NB4 (cell line): ENCODE measurements at places on chromosomes 13 and 19.

- no peak for DNase-seq
Observed at GRCh38 chr19:51330366-51330765, 11.6 kb downstream of the VSIG10L start.

DNA sequence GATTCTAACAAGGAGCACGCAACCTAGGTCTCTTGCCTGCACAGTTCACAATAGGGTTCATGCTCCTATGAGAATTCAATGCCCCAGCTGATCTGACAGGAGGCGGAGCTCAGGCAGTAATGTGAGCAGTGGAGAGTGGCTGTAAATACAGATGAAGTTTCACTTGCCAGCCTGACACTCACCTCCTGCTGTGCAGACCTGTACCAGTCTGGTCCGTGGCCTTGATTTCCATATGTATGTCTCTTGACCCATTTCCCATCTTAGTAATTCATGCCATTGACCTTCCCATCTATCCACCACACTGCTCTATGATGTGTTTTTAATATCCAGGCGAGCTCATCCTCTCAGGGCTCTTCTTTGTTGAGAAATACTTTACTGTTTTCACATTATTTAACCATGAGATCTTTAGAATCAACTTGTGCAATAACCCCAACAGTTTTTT lies 95.2 kb downstream of the LRCH1 start:
- peak; percentile 45 for DNase-seq

DNA sequence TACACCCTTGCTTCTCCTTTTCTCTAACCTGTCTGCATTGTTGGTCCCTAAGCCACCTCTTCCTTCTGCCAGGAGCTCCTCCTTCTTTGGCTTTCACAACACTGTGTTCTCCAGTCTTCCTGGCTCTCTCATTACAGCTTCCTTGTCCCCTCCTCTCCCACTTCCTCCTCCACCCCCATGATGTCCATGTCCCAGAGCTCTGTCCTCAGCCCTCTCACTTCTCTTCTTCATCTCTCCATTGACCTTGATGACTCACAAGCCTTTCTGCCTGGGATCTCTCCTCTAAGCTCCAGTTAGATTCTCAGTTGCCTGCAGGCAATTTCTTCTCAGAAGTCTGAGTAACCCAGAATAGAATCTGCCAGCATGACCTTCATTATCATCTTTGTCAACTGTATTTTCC lies 100.3 kb upstream of the WASF3 start:
- DNase-seq, result peak; percentile 46

GRCh38 chr19:33868788-33869412 lies 72.2 kb downstream of the KCTD15 start:
- DNase-seq, result no peak

DNA sequence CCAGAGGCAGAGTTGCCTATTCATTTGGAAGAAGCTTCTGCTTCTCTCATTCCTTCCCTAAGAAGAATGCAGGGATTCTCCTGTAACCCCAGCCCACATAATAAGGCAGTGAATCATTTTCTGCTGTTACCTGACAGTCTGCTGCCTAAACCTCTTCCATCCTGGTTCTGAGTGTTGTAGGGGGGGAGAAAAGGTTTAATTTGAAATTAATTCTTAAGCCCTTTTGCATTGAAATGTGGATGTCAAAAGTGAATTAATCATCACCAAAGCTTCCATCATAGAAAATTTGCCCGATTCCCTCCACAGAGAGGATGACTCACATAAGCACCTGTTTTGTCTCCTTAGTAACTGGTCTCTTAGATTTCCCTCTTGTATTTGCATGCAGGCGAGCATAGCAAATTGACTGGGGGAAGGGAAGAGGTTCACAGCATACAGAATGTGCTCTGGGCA lies 146.7 kb upstream of the FNDC3A start:
- peak; percentile 17 for DNase-seq

DNA sequence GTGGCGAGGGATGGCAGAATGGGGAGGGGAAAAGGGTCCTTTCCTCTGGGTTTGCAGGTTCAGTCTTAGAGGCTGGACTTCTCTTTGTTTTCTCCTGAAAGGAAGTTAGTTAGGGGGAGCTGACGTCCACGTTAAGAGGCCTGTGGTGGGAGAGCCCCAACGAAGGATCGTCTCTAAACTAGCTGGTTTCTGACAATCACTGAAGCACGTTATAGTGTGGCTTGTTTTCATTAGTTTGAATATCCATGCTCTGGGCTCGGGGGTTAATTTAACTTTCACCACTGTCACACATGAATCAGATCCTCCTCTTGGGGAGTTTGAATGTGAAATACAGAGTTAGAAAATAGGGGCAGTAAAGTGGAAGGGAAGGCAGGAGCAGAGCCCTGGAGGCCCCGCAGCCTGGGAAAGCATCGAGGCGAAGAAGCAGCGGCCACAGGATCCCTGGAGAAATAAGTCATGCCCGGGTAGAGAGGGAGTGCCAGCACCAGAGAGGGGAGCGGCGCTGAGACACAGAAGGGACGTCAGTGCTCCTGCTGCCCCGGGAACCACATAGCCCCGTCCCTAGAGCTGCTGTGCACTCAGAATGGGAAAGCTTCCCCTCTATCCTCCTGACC lies 31.1 kb upstream of the AMER2 start:
- DNase-seq, result no peak

DNA sequence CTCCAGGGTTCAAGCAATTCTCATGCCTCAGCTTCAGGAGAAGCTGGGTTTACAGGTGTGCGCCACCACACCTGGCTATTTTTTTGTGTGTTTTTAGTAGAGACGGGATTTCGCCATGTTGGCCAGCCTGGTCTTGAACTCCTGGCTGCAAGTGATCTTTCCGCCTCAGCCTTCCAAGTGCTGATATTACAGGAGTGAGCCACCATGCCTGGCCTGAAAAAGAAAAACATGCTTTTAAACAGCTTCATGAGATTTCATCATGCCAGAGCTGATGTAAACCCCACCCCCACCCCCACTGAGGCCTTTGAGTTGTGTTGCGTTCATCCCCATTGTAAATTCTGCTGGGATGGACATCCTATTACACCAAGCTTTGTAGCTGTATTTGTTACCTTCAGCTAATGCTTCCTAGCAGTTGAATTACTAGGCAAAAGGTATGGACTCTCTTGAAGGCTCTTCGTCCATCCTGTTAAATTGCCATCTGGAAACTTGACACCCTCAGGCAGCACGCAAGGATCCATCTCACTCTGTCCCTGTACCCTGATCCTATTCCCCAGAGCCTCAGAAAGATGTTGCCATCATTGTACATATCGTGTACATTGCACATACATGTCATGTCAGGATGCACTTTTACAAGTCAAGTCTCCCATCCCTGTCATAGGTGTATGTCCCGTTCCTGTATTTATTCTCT lies 47.3 kb downstream of the NFIX start:
- DNase-seq, result peak; percentile 49

DNA sequence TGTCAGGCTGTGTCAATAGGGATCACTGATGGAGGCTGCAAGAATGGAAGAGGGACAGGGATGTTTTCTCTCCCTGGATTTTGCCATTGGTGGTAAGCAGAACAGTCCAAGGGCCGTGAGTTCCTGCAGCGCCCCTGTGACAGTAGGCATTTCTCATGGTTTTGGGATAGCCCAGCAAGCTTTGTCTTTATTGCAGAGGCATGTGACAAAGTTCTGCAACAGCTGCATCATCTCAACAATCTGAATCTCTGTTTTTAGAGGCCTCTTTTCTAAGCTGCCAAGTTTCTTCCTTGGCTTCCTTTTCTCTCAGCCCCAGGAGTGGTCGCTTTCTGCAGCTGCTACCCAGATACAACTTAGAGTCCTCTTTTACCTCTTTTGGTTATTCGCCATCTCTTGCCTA lies 95.7 kb upstream of the TSHZ3 start:
- DNase-seq, result no peak

GRCh38 chr13:49421391-49421790 lies 22.5 kb downstream of the CAB39L start:
- DNase-seq, result peak; percentile 54

DNA sequence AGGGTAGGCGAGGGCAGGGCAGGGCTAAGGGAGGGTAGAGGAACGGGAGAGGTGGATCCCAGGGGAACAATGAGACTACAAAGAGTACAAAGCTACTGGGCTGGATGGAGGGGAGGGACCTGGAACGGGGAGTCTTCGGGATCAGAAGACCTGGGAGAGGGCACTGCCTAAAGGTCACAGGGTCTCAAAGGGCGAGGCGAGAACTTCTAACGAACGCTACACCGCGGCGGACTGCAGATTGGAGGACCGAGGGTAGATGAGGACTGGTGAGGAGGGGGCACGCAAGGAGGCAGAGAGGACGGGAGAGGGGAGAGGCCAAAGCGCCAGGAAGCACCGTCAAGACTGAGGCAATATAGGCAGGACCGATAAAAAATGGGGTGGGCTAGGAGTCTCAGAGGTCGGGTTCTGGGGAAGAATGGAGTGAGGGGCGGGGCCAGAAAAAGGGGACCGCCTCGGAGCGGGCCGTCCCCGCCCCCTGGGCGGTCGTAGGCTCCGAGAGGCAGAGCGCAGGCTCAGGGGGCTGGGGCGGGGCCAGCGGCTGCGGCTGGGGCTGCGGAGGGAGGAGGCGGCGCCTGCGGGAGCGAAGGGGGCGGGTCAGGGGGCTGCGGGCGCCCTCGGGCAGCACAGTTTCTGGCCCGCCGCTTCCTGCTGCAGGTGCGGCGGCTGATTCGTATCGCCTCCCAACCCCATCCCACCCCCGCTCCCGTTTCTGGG lies 1.3 kb upstream of the KCNC3 start:
- peak; percentile 79 for DNase-seq

GRCh38 chr19:31616031-31616430 lies 266.8 kb upstream of the TSHZ3 start:
- no peak for DNase-seq

DNA sequence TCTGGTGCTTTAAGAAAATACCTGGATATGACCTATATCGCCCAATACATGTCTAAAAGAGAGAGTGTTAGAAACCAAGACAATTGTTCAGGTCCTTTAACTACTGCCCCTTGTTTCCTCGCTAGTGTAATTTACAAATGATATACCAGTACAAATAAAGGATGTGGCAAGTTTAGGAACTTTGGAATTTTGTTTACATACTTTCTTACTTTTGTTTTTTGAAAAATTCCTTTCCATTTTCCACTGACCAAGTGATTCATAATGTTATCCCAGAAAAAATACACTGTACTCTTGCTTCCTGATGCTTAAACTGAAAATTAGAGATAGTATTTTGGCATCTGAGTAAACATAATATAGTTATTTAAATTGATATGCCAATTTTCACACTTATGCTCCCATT lies 96.8 kb upstream of the CSNK1A1L start:
- DNase-seq, result no peak

DNA sequence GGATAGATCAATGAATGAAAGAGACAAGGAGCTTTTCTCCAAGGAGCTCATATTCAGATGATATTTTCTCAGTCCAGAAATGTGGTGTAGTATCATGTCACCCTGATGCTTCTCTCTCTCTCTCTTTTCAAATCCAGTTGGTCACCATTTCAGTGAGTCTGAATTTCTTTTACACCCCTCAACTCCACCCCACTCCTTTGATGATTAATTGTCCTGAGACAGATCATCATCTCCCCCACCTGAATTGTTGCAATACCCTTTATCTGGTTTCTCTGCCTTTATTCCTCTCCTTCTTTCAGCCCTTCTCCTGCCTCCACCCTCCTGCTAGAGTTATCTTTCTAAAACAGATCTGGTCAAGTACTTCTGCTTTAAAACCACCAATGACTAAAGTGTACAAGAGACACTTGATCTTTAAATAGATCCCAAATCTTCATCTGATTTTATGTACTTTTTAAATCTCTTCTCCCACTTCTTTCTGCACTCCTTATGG lies 299.8 kb downstream of the KLF5 start:
- DNase-seq, result no peak

DNA sequence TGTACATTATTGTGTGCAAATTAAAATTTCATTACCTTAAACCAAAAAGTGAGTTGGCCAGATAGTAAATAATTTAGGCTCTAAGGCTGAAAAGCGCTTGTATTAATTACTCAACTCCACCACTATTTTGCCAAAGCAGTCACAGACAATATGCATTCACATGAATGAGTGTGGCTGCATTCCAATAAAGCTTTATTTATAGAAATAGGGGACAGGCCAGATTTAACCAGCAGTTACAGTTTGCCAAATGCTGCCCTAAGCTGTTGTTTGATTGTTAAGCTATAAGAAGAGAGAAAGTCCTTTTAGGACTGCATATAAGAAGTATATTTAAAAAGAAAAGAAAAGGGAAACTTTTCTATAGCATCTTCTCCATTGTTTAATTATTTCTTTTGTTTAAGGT lies 342.6 kb downstream of the ITGBL1 start:
- no peak for DNase-seq

DNA sequence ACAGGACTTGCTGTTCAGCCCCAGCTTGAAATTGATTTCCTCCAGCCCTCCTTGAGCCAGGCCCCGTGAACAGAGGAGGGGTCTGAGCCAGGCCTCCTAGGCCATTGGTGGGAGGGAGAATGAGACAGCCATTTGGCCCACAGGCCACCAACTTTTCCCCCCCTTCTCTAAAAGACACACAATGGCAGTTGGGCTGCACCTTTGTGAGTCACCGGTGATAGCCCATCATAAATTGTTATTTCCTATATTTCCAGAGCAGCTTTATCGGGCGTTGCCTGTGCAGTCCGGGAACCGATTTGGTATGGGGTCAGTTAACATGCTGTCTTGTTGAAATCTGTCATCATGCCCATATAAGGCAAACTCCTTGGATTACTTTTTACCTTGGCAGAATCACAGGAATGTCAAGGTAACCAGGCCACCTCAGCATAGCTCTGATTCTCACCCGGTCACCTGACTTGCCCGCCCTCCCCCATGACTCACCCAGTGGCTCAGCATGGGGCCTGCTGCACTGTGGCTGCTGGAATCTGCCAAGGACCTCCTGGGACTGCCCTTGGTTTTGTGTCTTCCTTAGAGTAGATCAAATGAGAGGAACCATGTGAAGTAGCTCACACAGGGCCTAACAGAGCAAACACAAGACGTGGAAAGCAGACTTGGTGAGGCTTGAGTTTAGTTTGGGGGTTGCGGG lies 36.1 kb downstream of the ACTN4 start:
- DNase-seq, result peak; percentile 91

DNA sequence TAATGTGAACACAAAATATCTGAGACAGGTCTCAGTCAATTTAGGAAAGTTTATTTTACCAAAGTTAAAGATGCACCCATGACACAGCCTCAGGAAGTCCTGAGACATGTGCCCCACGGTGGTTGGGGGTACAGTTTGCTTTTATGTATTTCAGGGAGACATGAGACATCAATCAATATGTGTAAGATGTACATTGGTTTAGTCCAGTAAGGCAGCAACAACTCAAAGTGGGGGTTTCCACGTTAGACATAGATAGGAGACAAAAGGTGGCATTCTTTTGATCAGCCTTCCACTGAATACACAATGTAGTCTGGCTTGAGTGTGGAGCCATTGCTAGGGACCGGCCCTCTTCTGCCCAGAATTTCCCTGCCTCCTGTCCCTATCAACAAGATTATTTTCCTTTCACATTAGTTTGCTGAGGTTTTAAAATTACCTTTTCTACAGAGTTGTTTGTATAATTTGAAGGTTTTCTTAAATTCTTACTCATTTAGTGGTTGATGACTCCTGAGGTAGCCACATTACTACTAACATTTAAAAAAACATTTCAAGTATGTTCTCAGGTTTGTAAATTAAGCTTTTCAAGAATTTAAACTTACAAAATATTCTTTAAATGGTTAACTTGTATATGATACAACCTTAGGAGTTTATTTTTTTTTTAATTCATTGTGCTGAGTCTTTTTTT lies 33.2 kb downstream of the RNASEH2B start:
- DNase-seq, result no peak

- no peak for DNase-seq
Observed at GRCh38 chr13:98173431-98174152, 3.5 kb downstream of the RNF113B start.

- DNase-seq, result peak; percentile 59
Observed at GRCh38 chr19:39052243-39052746, 19.9 kb upstream of the FBXO27 start.

- DNase-seq, result no peak
Observed at GRCh38 chr19:35959040-35959967, 23.1 kb downstream of the LRFN3 start.

- DNase-seq, result no peak
Observed at GRCh38 chr19:44957526-44957925, 2.3 kb downstream of the CLPTM1 start.
